ENCODE measurements at places on chromosomes 7 and 10. TPM values are rescaled to one million over a fixed set of nuclear protein-coding genes. Genes with fewer than 3 reads are reported as not detected.

DNA sequence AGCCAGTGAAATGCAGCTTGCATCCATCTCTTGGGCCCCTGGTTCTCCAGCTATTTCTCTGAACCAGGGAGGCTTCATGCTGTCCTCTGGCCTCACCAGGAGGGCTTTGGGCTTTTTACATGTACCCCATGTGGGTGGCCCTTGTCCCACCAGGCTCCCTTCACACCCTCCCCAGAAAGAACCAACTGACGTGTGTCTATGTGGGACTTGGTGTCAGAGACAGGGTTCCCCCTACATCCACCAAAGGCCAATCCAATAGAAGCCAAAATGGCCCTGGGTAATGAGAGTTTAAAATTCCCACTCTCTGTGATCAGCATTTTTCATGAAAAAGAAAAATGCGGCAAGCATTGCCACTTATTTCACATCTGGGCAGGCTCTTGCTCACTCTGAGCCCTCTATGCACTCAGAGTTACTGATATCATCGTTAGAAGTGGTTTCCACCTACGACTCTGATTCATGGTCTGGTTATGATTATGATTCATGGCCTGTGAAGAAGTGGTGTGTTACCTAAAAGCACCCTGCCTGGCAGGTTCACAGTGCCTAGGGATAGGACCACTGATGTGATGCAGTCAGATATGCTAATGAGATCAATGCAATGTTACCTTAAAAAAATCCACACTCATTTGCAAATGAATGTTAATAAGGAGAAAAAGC is 133.5 kb downstream of the BUB3 start:
- DNase-seq, result no peak
- no peaks in the 10 kb centered on the region for H3K4me1 ChIP-seq
- H3K4me3 ChIP-seq, result no peak overlapping the region
- no peak overlapping the region for H3K27ac ChIP-seq
- no peaks in the 10 kb centered on the region for H3K27me3 ChIP-seq

- H3K27me3 ChIP-seq, result no peaks in the 10 kb centered on the region
- H3K36me3 ChIP-seq, result no peaks in the 10 kb centered on the region
- H3K4me1 ChIP-seq, result peaks cover 9% of the 10 kb centered on the region
- no peak overlapping the region for H3K4me3 ChIP-seq
- no peak overlapping the region for H3K27ac ChIP-seq
Measured at GRCh38 chr10:93515071-93516005, 18.9 kb downstream of the CEP55 start.

- H3K27ac ChIP-seq, result no peak overlapping the region
- H3K4me3 ChIP-seq, result no peak overlapping the region
- DNase-seq, result no peak
- H3K4me1 ChIP-seq, result no peaks in the 10 kb centered on the region
- no peaks in the 10 kb centered on the region for H3K36me3 ChIP-seq
- no peaks in the 10 kb centered on the region for H3K27me3 ChIP-seq
Measured at GRCh38 chr10:9878383-9878782, 1139.3 kb upstream of the CELF2 start.

GRCh38 chr10:46293228-46293627 is 6.4 kb downstream of the ANTXRL start:
- DNase-seq, result no peak
- no peak overlapping the region for H3K27ac ChIP-seq
- H3K4me1 ChIP-seq, result peaks cover 2% of the 10 kb centered on the region

DNA sequence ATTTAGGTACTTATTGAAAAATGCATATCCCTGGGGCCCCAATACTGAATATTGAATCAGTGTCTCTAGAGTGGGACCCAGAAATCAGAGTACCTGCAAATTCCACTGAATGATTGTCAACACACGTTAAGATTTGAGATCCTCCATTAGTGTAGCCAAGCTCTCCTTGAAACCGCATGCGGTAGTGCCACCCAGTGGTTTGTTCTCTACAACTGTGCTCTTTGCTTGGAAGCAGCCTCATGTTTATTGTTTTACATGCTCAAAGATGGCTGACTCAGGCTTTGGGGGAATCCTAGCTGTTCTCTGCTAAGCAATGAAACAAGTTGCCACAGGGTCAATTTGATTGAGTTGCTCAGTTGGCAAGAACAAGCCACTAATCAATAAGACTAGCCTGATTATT is 340.2 kb upstream of the CELF2 start:
- H3K36me3 ChIP-seq, result no peaks in the 10 kb centered on the region
- no peak overlapping the region for H3K4me3 ChIP-seq
- no peak for DNase-seq

- H3K36me3 ChIP-seq, result no peaks in the 10 kb centered on the region
- no peak overlapping the region for H3K27ac ChIP-seq
- no peaks in the 10 kb centered on the region for H3K4me1 ChIP-seq
- H3K4me3 ChIP-seq, result no peak overlapping the region
Measured at GRCh38 chr7:118836933-118837332, 612.4 kb downstream of the ANKRD7 start.

GRCh38 chr7:113768387-113768786 is 150.4 kb downstream of the PPP1R3A start:
- H3K36me3 ChIP-seq, result no peaks in the 10 kb centered on the region
- no peak overlapping the region for H3K4me3 ChIP-seq
- no peaks in the 10 kb centered on the region for H3K27me3 ChIP-seq
- no peak for DNase-seq
- no peak overlapping the region for H3K27ac ChIP-seq

DNA sequence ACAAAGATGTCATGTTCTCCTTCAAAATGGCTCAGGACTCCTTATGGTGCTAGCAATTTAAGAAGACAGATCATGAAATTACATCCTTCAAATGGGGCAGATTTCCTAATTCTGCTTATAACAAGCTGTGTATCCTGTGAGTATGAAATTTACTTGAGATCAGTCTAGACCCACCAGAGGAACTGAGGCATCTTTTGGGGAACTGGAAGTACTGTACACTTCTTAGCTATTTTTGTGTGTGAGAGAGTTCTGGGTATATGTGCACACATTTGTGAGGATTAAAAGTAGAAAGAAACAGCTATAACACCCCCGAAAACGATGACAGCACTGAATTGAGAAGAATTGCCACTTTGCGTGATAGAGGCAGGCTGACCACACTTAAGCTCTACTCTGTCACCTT is 187.0 kb upstream of the CCDC6 start:
- H3K4me1 ChIP-seq, result peaks cover 3% of the 10 kb centered on the region
- H3K27ac ChIP-seq, result no peak overlapping the region
- H3K4me3 ChIP-seq, result no peak overlapping the region
- no peaks in the 10 kb centered on the region for H3K36me3 ChIP-seq

DNA sequence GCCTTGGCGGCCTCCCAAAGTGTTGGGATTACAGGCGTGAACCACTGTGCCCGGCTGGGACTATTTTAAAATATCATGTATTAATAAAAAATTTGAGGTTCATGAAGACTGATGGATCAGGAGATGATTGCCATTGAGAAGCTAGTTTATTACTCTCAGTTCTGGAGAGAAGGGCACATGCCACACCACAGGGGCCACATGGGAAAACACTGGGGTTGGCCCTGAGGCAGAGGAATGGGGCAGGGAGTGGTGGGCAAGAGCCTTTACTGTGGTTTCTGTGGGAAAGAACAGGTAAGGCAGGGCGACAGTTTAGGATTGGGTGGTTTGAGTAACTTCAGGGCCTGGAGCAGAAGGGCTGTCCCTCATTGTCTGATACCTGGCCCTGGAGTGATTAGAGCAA is 6.8 kb upstream of the TBRG4 start:
- H3K27ac ChIP-seq, result no peak overlapping the region
- no peak for DNase-seq
- H3K36me3 ChIP-seq, result no peaks in the 10 kb centered on the region

DNA sequence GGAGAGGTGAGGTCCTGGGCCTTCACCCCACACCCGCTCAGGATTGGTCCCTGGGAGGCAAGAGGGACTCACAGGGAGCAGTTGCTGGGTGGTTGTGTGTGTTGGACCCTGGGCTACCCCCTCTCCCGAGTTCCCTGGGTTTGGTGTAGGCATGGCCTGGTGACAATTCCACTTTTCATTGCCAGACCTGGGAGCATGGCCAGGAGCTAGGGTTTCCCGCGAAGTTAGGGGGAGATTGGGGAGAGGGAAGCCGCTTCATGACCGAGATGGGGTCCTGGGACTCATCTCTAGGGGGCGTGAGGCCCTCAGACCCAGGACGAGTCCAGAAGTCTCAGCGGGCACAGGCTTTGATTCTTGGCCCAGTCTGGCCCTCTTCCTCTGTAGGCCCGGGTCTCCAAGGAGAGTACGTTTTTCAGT is 606 bp downstream of the PALD1 start:
- H3K4me1 ChIP-seq, result peaks cover 51% of the 10 kb centered on the region
- H3K4me3 ChIP-seq, result peak overlapping the region; percentile 77
- no peaks in the 10 kb centered on the region for H3K36me3 ChIP-seq
- H3K27ac ChIP-seq, result peak overlapping the region; percentile 68

- no peaks in the 10 kb centered on the region for H3K4me1 ChIP-seq
- no peak overlapping the region for H3K27ac ChIP-seq
- H3K36me3 ChIP-seq, result peaks cover 53% of the 10 kb centered on the region
- no peak overlapping the region for H3K4me3 ChIP-seq
- no peak for DNase-seq
Measured at GRCh38 chr10:74432841-74433594, 282.0 kb downstream of the ADK start.

DNA sequence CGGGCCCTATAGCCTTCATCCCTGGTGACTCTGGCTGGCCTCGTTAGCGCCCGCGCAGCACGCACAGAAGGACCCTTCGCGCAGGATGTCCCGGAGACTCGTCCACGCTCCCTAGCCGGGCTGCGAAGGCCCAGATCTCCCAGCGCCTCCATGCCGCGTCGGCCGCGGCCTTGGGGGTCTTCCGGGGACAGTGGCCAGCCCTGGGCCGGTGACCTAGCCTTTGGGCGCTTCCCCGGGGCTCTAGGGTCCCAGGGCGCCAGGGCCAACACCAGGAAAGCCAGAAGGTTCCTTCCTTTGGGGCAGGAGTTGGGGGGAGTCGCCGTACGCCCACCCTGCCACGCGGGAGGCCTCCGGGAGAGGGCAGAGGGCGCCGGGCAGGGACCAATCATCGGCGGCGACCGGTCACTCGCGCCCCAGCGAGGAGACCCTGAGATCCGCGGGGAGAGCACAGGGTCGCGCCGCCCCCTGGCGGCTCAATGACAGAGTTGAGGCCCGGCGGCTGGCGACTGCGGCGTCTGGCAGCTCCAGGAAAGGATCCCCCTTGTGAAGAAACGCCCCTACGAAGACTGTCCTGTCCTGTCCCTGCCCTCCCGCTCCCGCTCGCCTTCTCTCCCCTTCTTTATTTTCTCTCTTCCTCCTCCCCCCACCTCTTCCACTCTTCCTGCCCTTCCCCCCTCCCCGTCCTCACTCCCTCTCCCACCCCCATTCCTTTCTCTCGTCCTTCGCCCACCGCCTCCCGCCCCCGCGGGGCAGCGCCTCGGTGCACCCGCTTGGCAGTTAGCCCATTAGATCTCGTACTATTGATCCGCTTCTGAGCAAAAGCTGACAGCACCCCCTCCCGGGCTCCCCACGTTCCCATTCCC is 62.3 kb upstream of the LBX1 start:
- H3K36me3 ChIP-seq, result no peaks in the 10 kb centered on the region
- H3K27me3 ChIP-seq, result peaks cover 64% of the 10 kb centered on the region
- peak; percentile 34 for DNase-seq
- H3K4me1 ChIP-seq, result peaks cover 13% of the 10 kb centered on the region
- no peak overlapping the region for H3K27ac ChIP-seq

DNA sequence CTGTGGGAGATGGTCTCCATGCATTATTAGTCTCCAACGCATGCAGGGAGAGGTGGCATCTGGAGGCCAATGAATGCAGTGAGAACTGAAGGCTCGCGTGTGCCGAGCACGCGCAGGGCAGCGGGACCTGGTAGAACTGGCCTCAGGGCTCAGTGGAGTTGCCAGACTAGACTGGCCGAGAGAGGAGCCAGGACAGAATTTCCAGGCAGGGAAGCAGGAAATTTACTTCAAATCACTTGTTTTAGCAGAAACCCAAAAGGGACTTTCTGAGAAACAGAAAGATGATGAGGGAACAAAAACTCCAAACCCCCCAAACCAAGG is 311.0 kb upstream of the IMMP2L start:
- H3K4me3 ChIP-seq, result no peak overlapping the region
- H3K36me3 ChIP-seq, result no peaks in the 10 kb centered on the region
- no peaks in the 10 kb centered on the region for H3K4me1 ChIP-seq

DNA sequence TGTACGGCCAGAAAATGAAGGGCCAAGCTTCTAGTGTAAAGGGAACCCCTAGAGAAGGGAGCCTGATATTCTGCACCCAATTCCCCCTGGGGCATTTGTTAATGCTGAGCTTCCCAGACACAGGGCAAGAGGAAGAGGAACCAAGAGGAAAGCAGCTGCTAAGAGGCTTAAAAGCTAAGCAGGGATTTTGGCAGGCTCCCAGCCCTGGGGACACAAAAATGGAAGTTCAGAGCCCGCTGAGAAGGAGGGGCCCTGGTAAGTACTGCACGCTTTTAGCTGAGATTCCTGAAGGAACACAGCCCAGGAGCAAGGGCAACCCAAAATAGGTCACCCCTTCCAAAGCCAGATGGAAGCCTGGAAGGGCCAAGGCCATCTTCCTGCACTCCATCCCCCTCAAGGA is 387.3 kb upstream of the MGMT start:
- no peak overlapping the region for H3K27ac ChIP-seq
- H3K4me3 ChIP-seq, result no peak overlapping the region
- H3K27me3 ChIP-seq, result no peaks in the 10 kb centered on the region
- H3K4me1 ChIP-seq, result no peaks in the 10 kb centered on the region
- H3K36me3 ChIP-seq, result no peaks in the 10 kb centered on the region

GRCh38 chr7:28362812-28363211 is 49.5 kb upstream of the CREB5 start:
- peaks cover 5% of the 10 kb centered on the region for H3K4me1 ChIP-seq
- no peak overlapping the region for H3K4me3 ChIP-seq
- DNase-seq, result no peak
- H3K27ac ChIP-seq, result no peak overlapping the region
- no peaks in the 10 kb centered on the region for H3K36me3 ChIP-seq

SPDYE8 gene
- not detected for total RNA-seq

GPR141 gene
- total RNA-seq, result not detected

LIPJ gene
- total RNA-seq, result 0.07 TPM

AP5Z1 gene
- 111 TPM for total RNA-seq

DNAJC30 gene
- 13.7 TPM for total RNA-seq

PRKCQ gene
- total RNA-seq, result 0.11 TPM

HNRNPF gene
- total RNA-seq, result 253 TPM

SLC26A5 gene
- total RNA-seq, result not detected

RAMP3 gene
- not detected for total RNA-seq

ITPRID1 gene
- not detected for total RNA-seq

ALOX5 gene
- 181 TPM for total RNA-seq

STK32C gene
- total RNA-seq, result 11.0 TPM

MEOX2 gene
- total RNA-seq, result not detected

MUC12 gene
- total RNA-seq, result not detected
